ENCODE measurements at places on chromosomes 1 and 21.

- DNase-seq, result no peak
These were observed 42.8 kb upstream of the ENAH start for GRCh38 chr1:225695578-225696337.

GRCh38 chr1:239044829-239045228 is 341.5 kb upstream of the CHRM3 start:
- DNase-seq, result no peak

GRCh38 chr21:27061770-27062169 is 94.9 kb upstream of the ADAMTS5 start:
- no peak for DNase-seq

DNA sequence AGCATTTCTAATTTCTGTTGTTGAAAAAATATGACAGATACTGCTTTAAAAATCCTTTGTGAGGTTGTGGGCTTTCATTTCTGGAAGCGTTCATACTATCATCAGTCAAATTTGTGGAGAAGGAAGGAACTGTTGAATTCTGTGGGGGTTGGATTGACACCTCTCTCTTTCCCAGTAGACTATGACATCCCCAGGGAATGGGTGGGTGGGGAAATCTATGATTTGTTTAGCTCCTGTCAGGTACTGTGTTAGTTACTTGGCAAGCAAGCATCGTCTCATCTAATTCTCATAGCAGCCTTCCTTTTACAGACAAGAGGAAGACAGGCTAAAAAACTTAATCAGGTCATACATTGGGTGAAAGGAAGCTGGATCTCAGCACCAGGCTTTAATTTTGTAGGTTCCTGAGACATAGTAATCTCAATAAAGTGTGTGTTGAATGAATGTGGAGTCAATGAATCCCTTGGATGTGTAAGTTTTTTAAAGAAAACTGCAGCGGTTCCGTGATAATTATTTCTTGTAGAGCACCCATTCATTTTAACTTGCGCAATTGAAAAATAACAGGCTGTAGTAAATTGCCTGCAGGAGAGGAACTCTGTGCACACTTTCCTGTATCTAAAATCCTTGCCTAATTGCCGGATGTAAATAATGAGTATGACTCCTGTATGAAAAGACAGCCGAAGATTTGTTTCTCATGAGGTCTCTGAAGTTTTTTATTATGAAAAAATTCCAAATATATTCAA is 60.6 kb downstream of the MYOM3 start:
- DNase-seq, result no peak

DNA sequence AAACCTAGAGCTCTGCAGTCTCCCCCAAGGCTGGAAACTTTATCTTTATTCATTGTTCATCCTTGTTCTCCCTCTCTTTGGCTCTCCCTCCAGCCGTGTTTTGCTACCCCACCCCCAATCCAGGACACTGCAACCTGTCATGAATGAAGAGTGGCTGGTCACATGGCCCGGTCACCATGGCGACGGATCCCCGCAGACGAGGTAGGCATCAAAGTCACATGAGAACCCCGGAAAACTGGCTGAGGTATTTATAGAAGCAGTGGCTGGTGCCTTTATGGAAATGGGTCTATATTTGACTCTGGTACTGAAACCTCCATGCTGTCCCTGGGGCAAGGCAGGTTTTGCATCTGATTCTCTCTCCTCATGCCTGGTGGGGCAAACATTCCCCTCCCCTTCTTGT is 13.4 kb upstream of the SLC6A17 start:
- peak; percentile 24 for DNase-seq

GRCh38 chr1:40105028-40105427 is 8.0 kb upstream of the PPT1 start:
- DNase-seq, result no peak

DNA sequence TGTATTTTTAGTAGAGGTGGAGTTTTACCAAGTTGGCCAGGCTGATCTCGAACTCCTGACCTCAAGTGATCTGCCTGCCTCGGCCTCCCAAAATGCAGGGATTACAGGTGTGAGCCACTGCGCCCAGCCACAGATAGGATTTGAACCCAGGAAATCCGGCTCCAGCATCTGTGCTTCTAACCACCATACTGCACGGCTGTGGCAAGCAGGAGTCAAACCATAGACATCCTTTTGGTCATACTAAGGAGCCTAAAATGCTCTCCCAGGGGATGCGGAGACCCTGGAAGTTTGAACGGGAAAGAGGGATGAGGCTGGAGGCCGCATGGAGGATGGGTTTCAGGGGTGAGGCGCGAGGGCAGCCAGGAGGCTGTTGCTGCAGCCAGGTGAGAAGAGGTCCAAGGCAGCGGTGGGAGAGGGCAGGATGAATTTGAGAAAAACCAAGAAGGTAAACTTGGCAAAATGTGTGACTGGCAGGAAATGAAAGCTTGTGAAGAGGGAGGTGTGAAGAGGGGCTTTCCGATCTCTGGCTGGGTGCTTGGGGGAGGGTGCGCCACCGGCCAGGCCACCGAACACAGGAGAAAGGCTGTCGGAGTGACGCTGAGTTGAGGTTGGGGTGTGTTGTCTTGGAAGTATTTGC is 24.0 kb upstream of the CDK18 start:
- DNase-seq, result peak; percentile 40

- no peak for DNase-seq
These were observed 29.3 kb downstream of the CRYZ start for GRCh38 chr1:74703386-74704182.

DNA sequence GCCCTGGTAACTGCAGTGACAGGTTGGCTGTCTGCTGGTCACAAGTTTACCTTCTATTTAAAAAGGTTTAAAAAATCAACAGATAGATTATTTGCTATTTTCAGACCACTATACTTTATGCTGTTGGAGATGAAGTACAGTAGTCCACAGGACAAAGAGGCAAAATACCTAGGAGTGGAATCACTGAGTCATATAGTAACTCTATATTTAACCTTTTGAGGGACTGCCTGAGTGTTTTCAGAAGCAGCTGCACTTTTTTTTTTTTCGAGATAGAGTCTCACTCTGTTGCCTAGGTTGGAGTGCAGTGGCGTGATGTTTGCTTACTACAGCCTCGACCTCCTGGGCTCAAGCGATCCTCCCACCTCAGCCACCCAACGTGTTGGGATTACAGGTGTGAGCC is 11.7 kb downstream of the CNIH4 start:
- no peak for DNase-seq

- DNase-seq, result no peak
These were observed 558.1 kb downstream of the AGBL4 start for GRCh38 chr1:49465486-49466185.

DNA sequence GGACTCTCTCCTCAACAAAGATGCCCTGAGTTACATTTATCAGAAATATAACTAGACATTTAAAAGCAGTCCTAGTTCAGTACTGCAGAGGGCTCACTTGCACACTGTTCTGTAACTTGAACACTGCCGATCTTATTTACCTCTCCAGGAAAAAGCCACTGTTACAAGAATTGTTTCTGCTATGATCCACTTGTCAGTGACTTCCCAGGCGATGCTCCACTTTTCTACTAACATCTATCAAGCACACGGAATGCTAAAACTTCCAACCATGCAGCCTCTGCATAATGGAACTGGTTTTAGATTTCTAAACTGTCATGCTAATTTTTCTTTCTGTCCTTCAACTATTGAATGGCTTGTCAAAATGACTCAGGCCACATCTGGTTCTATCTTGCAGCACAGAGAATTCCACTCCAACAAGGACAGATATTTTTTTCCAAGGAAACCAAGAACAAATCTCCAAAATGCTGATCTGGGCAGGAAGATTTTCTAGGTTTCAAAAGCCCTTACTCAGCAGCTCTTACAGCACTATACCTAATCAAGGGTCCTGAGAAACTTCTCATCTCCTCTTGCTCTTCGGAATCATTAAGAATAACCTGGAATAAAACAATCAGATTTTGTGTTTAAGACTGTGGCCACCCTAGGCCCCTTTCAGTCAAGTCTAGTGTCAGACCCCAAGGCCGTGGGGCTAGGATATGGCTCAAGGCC is 9.9 kb downstream of the SEC16B start:
- no peak for DNase-seq

- no peak for DNase-seq
These were observed 488.0 kb upstream of the B3GALT2 start for GRCh38 chr1:193674292-193674944.
